RKO (cell line): ENCODE measurements at places on chromosomes 12 and 14.

DNA sequence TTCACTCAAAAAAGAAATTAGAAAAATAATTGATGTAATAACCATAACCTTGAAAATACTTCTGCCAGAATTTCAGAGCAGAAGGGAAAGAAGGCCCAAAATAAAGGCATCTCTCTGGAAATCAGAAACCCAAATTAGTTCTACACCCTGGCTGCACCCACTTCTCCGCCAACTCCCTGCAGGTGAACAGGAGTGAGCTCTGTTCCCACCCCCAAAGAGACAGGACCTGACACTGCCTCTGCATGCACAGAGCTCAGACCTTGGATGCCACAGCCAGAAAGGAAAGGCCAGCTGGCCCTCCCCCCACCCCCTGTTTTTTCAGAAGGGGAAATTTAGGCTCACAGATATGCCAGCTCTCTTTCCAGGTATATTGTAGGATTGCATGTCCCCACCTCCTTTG, 228.2 kb downstream of the BCL11B start:
- no peak for DNase-seq

DNA sequence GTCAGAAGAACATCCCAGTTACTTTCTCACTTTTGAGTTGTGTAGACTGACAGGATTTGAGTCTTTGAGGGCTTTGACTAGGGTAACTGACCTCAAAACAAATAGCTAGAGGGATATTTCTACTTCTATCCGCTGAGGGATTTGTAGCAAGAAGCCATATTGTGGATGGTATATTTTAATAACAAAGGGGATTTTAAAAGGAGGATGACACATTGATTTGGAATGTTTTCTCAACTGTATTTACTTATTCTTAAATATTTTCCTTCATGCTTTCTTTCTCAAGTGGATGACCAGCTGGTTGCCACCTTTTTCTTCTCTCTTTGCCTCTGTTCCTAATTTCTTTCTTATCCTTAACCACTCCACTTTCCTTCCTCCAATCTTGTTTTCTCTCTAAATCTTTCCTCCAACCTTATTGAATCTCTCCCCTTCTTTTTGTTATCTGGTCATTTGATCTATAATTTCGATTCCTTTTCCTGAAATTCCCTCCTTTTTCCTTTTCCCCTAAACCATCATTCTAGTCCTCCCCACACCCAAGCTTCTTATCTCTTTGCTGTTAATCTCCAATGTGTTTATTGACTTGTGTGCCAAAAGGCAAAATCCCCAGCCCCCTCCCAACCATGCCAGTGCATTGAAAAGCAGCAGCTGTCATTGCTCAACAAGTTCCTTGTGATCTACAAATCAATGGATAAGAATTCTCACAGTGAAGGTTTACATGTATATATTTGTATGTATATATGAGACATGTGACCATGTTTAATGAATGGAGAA, 411.6 kb downstream of the RAD51B start:
- no peak for DNase-seq

DNA sequence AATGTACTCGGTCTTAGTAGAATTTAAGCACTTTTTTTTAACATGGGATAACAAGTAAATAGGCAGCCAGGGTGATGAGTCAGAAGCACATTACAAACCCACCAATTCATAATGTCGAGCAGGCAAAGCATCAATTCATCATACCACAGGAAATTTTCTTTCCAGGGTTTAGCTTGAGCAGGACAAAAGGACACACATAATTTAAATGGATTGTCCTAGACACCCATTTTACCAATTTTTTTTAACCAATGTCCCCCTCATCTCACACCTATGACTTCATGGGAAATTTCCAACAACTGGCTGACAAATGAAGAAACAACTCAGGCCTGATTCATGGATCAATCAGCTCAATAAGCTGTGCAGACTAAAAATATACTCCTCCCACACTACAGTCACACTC, 58.8 kb upstream of the FOXG1 start:
- DNase-seq = no peak

GRCh38 chr14:101191721-101192660, 288.5 kb upstream of the RTL1 start:
- no peak for DNase-seq

DNA sequence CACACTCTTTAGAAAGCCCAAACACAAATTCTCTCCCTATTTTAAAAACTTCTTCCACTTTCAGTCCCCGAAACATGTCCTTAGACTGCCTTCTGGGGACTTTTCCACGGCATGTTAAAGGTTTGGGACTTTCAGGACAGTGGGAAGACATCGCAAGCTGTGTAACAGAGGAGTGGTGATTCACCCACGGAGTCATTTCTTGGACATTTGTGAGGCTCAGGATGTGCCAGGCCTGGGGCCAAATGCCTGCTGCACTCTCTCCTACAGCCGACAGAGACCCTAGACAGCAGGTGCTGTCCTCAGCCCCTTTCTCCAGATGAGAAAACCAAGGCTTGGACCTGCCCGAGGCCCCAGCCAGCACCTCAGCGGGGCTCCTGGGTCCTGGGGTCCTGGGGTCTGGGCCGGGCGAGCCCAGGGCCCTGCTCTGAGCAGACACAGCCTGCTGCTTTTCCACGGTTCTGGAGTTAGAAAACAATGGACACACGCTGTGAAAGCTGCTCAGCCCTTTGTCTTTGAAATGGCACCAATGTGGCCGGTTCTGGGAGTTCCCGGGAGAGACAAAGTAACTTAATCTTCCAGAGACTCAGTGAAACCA, 370.2 kb upstream of the SFSWAP start:
- no peak for DNase-seq

DNA sequence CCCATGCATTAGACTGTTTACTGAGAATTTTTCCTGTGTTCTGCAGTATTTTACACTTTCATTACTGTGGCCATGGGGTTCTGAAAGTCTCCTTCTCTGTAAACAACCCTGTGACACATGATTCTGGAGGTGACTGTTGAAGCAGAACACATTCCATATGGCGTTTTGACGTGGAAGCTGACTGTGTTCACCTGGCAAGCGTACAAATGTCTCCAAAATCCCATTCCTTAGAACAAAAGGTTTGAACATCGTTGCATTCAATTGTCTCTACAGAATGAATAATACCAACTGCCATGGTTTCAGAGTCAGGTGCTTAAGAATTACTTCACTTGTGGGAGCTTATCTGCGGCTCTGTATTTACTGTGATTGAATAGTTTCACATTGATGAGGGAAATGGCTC, 485.6 kb upstream of the TMEM132C start:
- no peak for DNase-seq

DNA sequence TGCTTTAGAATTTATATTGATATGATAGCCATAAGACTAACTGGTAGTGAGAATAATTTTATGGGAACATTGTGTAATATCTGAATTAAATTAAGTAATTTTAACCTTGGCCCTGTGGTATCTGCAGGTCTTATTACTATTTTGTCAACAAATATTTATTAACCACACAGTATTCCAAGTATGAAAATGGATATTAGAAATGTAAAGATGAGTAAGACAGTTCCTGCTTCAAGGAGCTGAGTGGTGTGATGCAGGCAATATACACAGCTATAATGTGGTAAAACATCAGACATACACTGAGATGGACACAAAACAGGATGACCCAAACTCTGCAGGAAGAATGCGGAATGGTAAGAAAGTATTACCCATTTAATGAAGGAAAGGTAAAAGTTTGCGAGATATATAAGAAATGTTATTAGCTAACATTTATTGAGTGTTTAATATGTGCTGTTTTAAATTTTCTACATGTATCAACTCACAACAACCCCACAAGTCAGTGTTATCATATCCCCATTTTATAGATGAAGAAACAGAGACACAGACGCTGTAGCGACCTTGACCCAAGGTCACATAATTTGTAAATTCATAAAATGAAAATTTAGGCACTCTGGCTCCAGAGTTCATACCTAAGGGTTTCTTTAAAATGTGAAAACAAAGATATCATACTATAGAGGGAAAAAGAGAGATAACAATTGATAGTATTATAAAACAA, 12.7 kb downstream of the ABCD2 start:
- DNase-seq = no peak

DNA sequence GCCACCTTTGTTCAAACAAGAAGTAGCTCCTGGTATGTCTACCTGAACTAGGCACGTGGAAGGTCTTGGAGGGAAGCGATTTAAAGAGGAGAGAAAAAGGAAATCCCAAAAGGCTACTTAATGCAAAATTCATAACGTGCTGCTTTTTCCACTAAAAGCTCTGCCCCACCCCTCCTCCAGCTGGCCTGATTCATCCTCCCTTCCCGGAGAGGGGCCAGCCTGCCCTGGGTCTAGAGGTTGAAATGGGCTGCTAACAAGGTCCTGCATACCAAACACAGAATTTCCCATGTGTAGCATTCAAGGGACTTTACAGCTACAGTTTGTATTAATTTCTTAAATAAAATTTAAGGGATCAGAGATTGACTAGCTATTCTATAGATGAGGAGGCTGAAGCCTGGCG, 83.2 kb downstream of the KNTC1 start:
- no peak for DNase-seq

GRCh38 chr14:67199016-67199415, 9.8 kb downstream of the GARIN2 start:
- DNase-seq = no peak

GRCh38 chr12:92098594-92099380, 46.9 kb downstream of the BTG1 start:
- DNase-seq = no peak

- no peak for DNase-seq
These were observed 306.6 kb upstream of the TMPO start for GRCh38 chr12:98208816-98209215.

DNA sequence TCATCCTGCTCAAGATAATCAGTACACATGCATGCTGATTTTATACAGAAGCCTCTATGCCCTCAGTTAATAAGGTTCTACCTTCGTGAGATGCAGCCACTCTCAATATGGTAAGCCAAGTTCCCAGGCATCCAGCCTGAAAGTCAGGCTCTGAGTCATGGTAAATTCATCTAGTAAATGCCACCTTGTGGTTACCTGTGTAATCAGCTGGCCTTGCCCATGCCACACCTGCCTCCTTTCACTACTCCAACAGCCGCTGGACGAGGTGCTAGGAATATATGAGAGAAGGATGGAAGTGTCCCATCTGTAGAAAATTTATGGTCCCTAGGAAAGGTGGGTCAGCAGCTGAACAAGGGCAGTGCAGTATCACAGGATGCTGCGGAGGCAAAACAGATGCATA, 207.3 kb downstream of the SSPN start:
- DNase-seq = no peak

DNA sequence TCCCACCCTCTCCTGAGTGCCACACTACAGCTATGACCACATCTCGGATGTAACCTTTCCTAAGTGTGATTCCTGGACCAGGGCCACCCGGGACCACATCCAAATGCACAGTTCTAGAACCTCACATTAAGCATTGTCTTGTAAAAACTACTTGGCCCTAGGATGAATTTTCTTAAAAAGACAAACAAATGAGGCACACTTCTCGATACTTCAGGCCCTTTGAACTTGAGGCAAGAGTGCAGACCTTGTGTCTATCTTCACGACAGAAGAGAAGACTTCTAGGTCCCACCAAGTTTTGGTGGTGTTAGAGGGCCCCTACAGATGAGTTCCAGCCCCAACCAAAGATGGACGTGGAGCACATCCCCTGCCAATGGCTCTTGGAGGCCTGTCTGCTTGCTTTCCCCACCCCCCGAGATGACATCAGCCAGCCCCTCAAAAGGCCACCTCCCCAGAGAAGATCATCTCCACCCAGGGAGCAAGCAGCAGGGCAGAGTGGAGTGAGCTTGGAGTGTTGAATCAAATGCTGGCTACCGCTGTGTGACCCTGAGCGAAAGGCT, 9.3 kb downstream of the ISCU start:
- DNase-seq = no peak

GRCh38 chr12:108642269-108642870, 8.7 kb upstream of the SELPLG start:
- DNase-seq = no peak

GRCh38 chr14:62692490-62693106, 352.7 kb downstream of the KCNH5 start:
- no peak for DNase-seq

DNA sequence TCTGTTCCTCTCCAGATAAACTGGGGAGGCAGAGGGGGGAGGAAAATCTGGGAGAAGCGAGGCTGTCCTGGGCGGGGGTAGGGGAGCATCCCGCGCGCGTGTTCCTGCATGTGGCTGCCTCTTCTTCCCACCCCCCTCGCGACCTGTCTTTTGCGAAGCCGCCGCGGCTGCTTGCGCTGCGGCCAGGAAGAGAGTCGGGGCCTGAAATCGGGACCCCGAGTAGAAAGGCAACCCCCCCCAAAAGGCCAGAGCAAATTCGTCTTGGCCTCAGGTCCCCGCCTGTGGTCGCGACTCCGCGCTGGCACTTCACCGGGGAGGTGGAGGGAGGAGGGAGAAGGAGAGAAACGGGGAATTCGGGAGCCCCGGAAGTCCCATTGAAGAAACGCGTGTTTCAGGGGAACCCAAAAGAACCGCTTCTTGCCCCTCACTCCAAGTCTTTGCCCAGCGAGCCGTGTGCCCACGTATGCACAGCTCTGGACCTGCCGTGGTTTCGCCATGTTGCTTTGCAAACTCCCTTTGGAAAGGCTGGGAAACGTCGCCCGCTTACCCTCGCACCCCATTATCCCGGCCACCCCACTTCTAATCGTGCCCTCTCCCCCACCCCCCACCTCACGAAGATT, 944 bp downstream of the CCND2 start:
- peak; percentile 47 for DNase-seq

- DNase-seq = no peak
These were observed 12.3 kb downstream of the MARS1 start for GRCh38 chr12:57500213-57500612.

DNA sequence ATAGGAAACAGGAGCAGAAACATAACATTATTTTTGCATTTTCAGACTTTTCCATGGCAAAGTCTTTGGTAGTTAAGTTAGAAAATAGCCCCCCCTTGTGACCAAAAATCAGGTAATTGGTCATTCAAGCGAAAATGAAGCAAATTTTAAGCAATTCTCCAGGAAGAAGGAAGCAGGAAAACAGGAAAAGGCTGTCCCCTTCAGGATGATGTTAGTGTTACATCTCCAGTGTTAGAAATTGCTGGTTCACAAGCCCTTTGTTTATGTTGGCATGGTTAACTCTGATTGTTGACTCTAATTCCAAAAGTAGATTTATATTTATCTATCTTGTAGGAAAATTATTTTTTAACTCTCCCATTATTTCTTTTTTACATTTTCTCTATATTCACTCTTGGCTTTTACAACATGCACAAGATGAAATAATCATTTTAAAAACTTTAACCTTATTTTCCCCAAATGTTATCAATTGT, 18.8 kb upstream of the GAS2L3 start:
- peak; percentile 90 for DNase-seq
